ENCODE measurements at places on chromosomes 3 and 15.

DNA sequence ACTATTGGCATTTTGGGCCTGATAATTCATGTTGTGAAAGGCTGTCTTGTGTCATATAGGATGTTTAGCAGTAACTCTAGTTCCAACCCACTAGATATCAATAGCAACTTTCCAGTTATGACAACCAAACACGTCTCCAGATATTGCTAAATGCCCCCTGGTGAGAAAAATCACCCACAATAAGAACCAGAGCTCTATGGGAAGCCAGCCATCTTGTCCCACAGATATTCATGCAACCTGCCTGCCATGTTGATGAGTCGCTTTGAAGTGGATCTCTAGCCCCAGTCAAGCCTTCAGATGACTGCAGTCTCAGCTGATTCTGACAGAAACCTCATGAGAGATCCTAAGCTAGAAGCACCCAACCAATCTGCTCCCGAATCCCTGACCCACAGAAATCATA is 5.6 kb upstream of the TNIK start:
- DNase-seq = no peak

GRCh38 chr3:183818041-183818620 is 7.2 kb downstream of the MAP6D1 start:
- DNase-seq = no peak

DNA sequence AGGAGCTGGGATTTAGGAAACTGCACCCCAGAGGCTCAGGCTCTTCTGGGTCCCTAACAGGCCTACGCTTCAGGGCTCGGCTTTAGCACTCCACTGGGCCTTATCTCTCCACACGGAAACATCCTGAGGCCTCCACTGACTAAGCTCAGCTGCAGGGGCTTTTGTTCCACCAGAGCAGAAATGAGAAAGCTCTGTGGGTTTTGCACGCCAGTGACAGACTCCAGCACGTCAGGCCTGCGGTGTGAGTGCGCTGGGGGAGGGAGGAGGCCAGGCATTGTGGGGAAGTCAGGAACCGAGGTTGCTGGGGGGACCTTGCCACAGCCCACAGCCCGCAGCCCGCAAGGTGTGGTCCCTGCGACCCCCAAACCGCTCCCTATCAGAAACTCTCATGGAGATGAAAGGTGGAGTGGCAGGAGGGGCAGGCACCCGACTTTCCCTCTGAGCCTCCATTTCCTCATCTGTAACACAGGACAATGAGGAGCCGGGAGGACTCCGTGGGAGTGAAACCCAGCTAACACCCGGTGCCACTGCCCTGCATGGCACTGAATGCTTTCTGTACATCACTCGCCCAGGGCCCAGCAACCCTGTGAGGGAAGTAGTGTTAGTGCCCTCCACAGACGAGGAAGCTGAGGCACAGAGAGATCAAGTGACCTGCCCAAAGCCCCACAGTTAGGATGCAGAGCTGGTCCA is 106.5 kb downstream of the TPRA1 start:
- no peak for DNase-seq

DNA sequence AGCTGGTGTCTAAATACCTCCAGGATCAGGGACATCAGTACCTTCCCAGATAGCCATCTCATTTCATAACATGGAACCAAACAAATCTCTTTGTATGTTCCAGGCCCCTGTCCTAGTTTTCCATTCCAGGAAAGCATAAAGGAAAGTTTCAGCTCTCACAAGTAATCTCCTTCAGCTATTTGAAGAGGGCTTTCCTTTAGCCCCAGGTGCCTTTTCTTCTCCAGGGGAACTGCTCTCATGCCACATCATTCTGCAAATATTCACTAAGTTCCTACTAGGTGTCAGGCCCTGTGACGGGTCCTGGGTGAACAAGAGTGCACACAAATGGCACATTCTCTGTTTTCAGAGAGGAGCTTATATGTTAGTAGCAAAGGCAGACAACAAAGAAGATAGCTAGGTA is 136.1 kb downstream of the ADAMTS9 start:
- DNase-seq = no peak

- peak; percentile 33 for DNase-seq
Measured at GRCh38 chr3:195556390-195556789, 13.3 kb upstream of the PPP1R2 start.
